ENCODE measurements at places on chromosomes 1 and 21.

- no peak for DNase-seq
Measured at GRCh38 chr1:61237147-61237546, 154.8 kb downstream of the NFIA start.

GRCh38 chr1:239250353-239251035, 135.9 kb upstream of the CHRM3 start:
- DNase-seq, result peak; percentile 79

- peak; percentile 10 for DNase-seq
Measured at GRCh38 chr1:206075786-206076755, 23.1 kb downstream of the RHEX start.

- DNase-seq, result no peak
Measured at GRCh38 chr1:215905493-215906115, 338.5 kb downstream of the KCTD3 start.

DNA sequence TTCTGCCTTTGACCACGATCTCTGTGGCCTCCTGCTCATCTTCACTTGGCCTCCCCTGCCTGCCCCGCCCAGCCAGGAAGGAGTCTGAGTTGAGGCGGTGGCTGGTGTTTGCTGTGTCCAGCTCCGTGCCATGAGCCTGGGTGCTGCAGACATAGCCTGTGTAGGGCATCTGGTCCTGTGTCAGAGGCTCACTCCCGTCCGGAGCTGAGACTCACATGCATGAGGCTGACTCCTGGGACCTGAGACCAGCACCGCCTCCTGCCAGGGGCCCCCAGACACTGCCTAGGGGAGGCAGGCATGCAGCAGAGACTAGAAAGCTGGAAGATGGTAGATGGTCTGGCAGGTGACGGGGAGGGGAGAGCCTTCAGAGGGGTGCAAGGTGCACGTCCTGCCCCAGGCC, 52.2 kb upstream of the TTC34 start:
- DNase-seq, result no peak

- DNase-seq, result no peak
Measured at GRCh38 chr1:168799927-168800605, 71.1 kb upstream of the DPT start.

GRCh38 chr1:205505791-205506190, 1.3 kb downstream of the CDK18 start:
- DNase-seq, result no peak

GRCh38 chr1:49576327-49576901, 447.3 kb downstream of the AGBL4 start:
- no peak for DNase-seq

DNA sequence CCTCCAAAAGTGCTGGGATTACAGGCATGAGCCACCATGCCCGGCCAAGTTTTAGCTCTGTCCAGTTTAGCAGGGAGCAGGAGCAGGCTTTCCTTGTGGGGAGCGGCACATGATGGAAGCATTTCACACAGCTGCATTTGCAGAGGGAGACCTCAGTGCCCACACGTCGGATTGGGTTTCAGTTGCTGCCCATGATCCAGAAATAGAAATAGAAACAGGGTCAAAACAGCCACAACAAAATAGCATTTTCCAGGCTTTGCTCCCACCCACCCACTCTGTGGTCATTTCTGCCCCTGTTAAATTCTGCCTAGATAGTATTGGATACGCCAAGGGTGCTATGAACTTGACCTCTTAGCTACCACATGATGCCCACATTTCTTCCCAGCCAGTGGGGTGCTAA, 128.4 kb downstream of the CNIH3 start:
- peak; percentile 20 for DNase-seq

- no peak for DNase-seq
Measured at GRCh38 chr1:160806784-160807183, 10.8 kb downstream of the LY9 start.

DNA sequence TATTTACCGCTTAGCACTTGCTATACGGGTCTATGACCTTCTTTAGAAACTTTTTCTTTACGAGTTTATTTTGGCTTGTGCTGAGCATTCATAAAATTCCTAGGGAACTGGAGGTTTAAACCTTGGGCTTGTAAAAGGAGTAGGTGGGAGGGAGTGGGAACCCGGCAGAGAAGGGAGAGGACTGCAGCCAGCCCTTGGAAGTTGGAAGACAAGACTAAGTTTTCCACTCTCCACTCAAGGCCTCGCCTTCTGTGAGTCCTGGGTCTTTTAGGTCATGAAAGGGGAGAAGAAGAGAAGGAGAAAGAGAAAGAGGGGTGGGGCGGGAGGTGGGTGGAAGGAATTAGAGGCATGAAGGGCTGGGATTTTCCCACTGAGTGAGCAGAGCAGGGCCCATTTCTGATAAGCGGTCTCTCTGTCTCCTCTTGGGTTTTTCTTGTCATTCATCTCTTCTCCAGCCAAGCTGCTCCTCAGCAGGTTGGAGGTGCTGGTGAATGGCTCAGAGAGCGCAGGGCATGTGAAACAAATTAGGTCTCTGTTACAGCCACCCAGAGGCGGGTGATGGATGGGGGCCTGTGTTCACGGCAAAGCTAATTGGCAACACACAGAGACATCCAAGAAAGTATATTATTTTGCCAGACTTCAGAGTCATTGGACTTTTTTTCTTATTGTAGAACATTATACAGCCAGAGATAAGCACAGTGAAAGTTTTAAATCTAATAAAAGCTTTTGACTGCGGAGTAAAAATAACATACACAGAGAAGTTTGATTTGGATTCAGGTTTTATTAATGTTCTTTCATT, 247.3 kb downstream of the FOXD2 start:
- no peak for DNase-seq

DNA sequence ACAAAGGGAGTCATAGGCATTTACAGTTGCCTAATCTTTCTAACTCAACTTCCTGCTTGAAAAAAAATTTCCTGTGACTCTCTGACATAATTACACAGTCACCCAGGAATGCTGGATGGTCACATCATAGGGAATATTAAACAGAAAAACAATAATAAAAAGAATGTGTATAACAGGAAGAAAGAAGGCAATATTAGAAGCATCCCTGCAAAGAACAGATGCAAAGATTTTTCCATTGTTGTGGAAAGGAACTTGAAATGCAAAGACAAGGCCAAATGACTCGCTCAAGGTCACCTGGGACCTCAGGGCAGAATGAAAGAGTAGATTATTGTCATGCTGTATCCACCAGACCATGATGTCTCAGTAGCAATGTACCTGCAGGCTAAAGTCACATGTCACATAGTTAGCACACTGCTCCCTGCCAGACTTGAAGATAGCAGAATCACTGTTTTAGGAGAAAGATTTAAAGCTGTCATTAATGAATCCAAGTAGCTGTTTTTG, 184.3 kb downstream of the CYYR1 start:
- no peak for DNase-seq

DNA sequence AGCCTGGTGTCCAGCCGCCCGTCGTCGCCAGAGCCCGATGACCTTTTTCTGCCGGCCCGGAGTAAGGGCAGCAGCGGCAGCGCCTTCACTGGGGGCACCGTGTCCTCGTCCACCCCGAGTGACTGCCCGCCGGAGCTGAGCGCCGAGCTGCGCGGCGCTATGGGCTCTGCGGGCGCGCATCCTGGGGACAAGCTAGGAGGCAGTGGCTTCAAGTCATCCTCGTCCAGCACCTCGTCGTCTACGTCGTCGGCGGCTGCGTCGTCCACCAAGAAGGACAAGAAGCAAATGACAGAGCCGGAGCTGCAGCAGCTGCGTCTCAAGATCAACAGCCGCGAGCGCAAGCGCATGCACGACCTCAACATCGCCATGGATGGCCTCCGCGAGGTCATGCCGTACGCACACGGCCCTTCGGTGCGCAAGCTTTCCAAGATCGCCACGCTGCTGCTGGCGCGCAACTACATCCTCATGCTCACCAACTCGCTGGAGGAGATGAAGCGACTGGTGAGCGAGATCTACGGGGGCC, 1.2 kb downstream of the OLIG2 start:
- DNase-seq, result no peak

GRCh38 chr1:223035724-223036478, 107.1 kb downstream of the TLR5 start:
- DNase-seq, result no peak

GRCh38 chr1:4106731-4107130, 206.7 kb upstream of the C1orf174 start:
- DNase-seq, result no peak

GRCh38 chr1:205068001-205068400, 16.3 kb downstream of the TMEM81 start:
- no peak for DNase-seq

- DNase-seq, result no peak
Measured at GRCh38 chr1:155250246-155250632, 5.0 kb downstream of the ENTREP3 start.

- DNase-seq, result no peak
Measured at GRCh38 chr1:32741413-32742198, 39.0 kb upstream of the SYNC start.

DNA sequence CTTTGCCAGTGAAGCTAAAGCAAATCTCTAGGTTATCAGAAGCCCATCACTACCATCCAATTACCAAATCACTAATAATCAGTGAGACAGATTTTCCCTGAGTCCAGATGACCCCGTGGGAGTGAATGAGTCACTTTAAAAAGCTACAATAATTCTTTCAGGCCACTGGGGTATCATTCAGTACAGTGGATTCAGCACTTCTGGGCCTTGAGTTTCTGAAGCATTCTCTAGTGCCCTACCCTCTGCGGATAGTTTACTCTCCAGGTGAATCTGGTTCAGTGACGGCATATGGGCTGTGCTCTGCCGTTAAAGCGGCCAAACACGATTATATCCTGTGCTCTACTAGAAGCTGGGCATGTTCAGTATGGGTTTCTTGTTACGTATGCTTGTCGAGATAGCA, 26.1 kb downstream of the NR5A2 start:
- no peak for DNase-seq

DNA sequence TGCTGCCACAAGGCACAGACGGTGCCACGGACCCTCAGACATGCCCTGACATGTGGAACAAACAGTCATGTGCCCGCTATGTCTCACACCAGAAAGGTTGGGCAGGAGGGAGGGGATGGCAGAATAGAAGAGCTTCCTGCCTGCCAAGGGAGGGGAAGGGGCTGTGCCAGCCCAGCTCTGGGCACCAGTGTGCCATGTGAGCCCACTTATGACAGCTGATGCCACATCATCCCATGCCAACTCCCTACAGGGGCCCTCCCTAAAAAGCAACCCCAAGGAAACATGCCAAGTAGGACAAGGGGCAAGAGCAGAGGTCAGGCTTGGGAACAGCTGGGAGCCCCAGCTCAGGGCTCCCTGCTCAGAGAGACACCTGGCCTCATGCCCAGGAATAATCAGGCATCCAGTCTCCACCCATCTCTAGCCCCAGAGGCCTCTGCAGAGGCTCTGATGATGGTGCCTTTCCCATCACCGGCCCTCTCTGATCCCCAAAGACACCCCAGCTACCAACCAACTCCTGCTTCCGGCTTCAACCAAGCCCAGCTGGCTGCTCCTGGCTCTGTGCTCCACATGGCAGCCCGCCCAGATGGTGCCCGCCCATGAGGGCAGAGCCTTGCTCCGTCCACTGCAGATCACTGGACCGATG, 10.3 kb downstream of the ADGRB2 start:
- DNase-seq, result no peak

GRCh38 chr1:167648252-167648849, 18.3 kb downstream of the RCSD1 start:
- peak; percentile 25 for DNase-seq

GRCh38 chr1:72620453-72620852, 338.1 kb upstream of the NEGR1 start:
- no peak for DNase-seq

GRCh38 chr1:111928531-111928930, 60.9 kb downstream of the KCND3 start:
- DNase-seq, result no peak

DNA sequence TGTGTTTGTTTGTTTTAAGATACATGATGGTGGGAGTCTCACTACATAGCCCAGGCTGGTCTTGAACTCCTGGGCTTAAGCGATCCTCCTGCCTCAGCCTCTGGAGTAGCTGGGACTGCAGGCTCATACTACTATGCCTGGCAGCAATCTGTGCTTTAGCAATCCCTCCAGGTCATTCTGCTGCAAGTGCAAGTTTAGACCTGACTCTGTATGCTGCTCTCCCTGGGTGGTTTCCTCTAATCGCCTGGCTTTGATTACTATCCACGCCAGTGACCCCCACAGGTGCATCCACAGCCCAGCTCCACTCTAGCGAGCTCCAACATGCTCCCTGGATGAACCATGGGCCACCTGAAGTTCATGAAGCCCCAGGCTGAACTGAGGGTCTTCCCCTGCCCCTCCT, 15.5 kb upstream of the PABPC4 start:
- DNase-seq, result no peak

DNA sequence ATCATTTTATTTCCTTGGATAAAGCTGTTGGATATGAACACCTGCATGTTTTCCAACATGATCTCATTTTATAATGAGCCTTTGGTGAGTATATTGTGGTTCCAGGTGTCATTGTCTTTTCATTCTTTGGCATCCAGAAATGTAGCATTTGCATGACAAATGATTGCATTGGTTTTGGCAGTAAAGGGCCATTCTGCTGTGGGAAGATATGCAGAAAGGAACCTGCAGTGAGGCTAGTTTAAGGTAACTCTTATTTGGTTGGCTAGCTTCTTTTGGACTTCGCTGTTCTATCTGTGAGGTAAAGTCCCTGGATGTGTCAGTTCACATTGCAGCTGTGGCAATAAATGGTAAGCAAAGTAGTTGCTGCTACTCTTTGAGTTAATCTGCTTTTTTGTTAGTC, 343.0 kb downstream of the AMY1C start:
- no peak for DNase-seq

DNA sequence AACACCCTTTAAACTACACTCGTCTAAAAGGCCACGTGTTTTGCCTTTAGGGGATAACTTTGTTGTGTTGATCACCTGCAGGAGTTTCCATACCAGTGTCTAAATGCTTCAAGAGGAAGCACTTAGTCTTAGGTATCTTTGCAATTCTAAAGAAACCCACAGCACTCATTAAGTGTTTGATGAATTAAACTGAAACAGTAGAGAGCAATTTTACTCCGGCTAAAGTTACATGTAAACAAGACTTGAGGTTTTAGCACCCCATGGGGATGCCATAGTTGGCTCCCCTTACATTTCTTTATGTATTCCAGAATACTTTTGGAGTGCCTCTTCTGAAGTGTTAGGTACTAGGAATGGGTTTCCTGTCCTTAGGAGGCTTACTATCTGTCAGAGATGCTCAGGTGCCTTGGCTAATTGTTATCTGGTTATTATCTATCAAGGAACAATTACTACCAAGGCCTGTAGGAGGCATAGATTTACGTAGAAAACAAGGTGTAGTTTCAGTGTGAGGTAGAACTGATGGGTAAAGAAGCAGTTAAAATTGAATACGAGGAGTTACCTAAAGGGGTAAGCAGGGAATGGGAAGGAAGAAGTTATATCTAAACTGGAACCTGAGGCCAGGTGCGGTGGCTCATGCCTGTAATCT, 176.8 kb upstream of the SAMSN1 start:
- DNase-seq, result no peak

DNA sequence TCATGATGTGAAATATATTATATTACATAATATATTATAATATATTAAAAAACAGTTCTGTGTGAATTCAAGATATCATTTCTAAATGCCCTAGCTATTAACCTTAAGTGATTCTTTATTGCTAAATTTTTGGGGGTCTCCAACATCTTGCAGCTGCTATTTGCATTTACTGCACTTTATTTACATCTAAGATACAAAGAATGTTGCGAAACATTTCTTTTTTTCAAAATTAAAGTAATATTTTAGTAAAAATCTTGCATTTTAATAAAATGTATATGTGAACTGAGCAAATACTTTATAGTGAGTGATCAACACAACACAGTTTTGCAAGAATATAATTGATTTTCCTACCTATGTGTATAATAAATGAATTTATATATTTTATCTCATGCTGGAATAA, 181.1 kb downstream of the LRRC40 start:
- no peak for DNase-seq

GRCh38 chr21:33238565-33239255, 9.0 kb downstream of the IFNAR2 start:
- peak; percentile 51 for DNase-seq
